Sciatic nerve (tissue), 2 donors: ENCODE measurements at places on chromosomes 1 and 21. TPM values are rescaled to one million over a fixed set of nuclear protein-coding genes. Genes with fewer than 3 reads are reported as not detected.
A peak's percentile ranks its signal among the peaks of the same experiment; 100 is the strongest.

DNA sequence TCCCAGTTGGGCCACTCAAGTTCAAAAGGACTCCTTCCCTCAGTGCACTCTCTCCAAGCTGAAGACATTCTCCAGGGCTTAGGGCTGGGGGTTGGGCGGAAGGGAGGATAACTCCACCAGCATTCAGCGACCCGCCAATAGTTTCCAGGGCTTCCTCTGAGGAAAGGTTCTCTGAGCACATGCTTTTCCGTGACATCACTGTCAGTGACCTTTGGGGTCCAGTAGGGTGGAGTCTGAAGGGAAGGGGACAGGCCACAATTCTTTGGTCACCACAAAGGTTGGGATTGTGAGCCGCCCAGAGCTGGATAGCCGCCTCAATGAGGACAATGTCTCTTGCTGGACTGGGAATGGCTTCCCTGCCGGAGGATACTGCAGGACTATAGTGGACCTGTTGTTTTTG, 22.8 kb upstream of the RXRG start:
- DNase-seq, result peak; percentile 67

GRCh38 chr1:206010060-206010459, 6.9 kb upstream of the RAB7B start:
- DNase-seq, result no peak

DNA sequence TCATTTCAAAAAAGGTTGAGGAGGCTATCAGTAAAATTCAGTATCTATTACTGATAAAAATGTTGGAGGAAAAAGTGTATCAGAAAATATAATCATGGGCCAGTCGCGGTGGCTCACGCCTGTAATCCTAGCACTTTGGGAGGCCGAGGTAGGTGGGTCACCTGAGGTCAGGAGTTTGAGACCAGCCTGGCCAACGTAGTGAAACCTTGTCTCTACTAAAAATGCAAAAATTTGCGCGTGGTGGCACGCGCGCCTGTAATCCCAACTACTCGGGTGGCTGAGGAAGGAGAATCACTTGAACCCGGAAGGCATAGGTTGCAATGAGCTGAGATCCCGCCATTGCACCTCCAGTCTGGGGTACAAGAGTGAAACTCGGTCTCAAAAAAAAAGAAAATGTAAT, 5.3 kb upstream of the ATP1A4 start:
- no peak for DNase-seq

The ZNF593OS gene
- total RNA-seq, result not detected

GRCh38 chr1:204344665-204345355, 14.9 kb downstream of the PLEKHA6 start:
- DNase-seq, result no peak

DNA sequence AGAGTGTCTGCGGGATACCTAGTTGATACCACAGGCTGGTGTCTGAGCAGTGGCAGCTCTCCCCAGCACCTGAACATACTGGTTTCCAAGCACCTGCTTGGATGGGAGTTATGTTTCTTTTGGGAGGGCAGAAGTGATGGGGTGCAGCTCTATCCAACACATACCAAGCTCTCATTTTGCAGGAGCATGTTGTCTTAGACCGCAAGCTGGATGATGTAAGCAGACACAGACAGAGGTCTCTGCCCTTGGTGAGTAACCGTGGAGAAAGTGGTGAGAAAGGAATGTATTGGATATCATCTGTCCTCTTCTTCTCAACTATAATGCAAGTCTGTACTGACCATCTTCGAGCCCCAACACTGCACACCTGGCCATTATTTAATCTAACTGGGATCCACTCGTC, 37.4 kb downstream of the ZNF496 start:
- DNase-seq, result no peak

DNA sequence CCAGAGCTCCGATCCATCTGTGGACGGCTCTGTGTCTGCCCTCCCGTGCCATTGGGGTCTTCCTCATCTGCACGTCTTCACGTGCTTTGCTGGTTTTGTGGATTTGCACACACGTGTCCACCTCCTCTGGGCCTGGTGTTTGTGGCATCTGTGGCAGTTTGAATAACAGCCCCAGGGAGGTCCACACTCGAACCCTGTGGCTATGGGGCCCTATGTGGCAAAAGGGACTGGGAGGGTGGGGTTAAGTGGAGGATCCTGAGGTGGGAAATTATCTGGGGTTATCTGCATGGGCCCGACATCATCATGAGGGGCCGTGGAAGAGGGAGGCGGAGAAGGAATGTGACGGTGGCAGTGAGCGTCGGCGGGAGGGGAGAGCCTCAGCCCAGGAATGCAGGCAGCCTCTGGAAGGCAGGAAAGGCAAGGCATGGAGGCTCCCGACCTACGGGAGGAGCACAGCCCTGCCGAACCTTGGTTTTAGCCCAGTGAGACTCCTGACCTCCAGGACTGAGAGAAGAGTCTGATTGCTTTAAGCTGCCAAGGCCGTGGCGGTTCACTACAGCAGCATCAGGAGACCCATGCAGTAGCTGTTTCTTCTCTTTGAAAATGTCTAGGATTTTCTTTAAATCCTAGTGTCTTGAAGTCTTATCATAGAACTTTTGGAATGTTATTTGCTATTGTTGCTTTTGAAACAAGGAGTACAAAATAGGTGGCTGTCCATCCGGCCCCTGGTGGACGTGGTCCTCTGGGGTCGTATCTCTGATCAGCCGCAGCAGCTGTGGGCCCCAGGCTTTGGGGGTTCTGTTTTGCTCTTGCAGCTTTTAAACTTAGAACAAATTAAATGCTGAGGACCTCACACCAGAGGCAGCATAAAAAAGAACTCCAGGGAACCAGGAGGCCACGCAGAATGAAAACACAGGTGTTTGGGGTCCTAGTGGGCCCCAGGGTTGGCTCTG, 40.0 kb upstream of the LRRC3 start:
- peak; percentile 42 for DNase-seq

DNA sequence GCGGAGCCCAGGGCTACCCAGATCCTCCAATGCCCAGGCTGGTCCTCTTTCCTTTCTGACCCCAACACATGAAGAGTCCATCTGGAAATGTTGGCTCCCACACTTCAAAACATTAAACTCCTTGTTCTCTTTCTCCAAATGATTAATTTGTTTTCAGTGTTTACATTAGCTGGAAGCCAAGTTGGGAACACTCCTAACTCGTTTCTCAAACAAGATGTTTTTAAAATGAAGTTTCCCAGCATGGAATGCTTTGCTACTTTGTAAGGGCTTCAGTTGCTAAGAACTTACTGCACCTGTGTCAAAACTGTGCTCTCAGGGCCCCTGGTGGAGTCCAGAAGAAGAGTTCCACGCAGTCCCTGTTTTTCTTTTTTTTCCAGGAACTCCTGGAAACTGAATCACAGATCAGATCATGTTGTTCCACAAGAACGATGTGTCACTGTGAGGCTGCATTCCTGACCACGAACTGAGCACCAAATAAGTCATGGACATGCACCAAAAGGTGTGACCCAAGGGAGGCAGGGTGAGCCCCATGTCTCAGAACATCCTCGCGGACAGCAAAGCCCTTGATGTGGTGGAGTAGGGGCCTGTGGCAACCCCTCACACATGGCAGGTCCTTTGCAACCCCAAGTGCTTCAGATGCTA, 257.3 kb downstream of the KCNJ6 start:
- no peak for DNase-seq

The SPRR2A gene
- total RNA-seq, result 0.67 TPM

The GJA8 gene
- total RNA-seq, result not detected
